ENCODE measurements at places on chromosomes 16 and 17.

DNA sequence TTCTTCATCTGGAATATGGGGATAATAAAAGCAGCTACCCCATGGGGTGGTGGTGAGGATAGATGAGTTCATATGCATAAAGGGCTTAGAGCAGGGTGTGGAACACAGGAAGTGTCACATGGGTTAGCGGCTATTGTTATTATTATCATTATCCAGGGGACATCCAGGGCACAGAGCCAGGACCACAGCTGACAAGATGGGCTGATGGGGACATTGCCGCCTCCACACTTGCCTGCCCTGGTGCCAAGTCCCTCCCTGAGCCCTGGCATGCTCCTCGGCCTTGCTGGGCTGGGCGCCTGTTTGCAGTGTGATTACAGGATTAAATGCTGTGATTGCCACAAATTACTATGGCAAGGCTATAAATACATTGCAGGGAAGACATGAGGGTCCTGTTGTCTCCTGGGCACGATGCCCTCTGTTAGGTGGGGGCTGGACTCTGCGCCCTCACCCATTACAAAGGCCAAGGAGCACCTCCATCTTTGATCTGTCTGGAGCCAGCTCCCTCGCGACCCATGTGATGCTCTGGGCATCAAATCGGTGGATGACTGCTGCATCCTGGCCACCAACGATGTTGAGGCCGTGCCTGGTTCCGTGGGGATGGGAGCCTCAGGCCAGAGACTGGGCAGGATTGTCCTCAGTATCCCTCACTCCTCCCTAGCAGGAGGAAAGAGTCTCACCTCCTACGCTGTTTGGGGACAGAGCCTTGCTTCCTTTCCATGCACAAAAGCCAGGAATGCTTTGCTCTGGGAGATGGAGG is 43.2 kb downstream of the PIMREG start:
- DNase-seq = no peak

DNA sequence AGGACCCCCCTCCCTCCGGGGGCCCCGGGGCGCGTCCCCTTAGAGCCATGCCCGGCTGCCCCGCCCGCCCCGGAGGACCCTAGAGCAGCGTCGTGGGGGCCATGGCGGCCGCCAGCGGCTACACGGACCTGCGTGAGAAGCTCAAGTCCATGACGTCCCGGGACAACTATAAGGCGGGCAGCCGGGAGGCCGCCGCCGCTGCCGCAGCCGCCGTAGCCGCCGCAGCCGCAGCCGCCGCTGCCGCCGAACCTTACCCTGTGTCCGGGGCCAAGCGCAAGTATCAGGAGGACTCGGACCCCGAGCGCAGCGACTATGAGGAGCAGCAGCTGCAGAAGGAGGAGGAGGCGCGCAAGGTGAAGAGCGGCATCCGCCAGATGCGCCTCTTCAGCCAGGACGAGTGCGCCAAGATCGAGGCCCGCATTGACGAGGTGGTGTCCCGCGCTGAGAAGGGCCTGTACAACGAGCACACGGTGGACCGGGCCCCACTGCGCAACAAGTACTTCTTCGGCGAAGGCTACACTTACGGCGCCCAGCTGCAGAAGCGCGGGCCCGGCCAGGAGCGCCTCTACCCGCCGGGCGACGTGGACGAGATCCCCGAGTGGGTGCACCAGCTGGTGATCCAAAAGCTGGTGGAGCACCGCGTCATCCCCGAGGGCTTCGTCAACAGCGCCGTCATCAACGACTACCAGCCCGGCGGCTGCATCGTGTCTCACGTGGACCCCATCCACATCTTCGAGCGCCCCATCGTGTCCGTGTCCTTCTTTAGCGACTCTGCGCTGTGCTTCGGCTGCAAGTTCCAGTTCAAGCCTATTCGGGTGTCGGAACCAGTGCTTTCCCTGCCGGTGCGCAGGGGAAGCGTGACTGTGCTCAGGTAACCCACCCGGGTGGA is 759 bp downstream of the ALKBH5 start:
- DNase-seq = peak; percentile 82

DNA sequence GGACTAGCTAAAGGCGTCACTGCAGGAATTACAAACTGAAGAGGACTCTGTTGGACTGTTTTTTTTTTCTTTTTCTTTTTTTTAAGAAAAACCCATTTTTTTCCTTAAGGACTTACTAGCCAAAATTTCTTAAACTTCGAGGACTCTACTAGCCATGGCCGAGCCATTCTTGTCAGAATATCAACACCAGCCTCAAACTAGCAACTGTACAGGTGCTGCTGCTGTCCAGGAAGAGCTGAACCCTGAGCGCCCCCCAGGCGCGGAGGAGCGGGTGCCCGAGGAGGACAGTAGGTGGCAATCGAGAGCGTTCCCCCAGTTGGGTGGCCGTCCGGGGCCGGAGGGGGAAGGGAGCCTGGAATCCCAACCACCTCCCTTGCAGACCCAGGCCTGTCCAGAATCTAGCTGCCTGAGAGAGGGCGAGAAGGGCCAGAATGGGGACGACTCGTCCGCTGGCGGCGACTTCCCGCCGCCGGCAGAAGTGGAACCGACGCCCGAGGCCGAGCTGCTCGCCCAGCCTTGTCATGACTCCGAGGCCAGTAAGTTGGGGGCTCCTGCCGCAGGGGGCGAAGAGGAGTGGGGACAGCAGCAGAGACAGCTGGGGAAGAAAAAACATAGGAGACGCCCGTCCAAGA is 878 bp downstream of the HEXIM1 start:
- DNase-seq = peak; percentile 69

- DNase-seq = no peak
Observed at GRCh38 chr17:28338056-28338768, 2.7 kb downstream of the TNFAIP1 start.

DNA sequence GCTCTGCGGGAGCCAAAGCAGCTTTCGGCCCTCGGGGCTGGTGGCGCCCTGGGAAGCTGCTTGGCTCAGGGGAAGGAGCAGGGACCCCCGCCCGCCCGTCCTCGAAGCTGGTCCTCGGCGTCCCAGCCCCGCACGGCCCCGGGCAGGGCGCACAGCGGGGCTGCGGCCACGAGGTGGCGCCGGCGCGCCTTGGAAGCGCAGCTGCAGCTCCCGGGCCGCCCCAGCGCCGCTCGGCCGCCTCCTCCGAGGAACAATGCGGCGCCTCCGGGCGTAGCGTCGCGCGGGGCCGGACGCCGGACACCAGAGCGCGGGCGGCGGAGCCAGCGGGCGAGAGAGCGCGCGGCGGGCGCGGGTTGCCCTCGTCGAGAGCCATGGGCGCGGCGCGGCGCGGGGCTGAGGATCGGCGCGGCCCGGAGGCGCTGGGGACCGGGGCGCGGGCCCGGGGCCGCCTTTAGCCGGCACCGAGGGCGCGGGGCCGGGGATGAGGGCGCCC is at the start of gene MGAT5B:
TSS of gene MGAT5B (plus strand) at position 229 of the 493 bp plus-strand sequence. CDS start 626 bp downstream, outside the sequence.
- DNase-seq = peak; percentile 66

DNA sequence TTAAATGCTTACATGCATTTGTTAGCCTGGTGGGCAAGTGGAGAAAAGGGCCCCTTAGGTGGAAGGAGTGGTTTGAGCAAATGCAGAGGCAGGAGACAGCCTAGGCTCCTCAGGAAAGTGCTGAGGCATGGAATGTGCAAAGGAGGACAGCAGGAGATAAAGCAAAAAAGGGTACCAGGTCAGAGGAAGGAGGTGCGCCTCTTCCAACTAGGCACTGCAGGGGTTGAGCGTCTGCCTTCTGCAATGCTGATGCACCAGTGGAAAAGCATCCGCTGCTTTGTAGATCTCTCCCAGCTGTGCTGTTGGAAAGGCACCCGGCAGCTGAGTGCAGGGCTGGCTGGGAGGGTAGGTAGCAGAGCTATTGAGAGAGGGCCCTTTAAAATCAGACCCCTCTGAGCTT is 287.0 kb upstream of the XYLT1 start:
- DNase-seq = no peak

DNA sequence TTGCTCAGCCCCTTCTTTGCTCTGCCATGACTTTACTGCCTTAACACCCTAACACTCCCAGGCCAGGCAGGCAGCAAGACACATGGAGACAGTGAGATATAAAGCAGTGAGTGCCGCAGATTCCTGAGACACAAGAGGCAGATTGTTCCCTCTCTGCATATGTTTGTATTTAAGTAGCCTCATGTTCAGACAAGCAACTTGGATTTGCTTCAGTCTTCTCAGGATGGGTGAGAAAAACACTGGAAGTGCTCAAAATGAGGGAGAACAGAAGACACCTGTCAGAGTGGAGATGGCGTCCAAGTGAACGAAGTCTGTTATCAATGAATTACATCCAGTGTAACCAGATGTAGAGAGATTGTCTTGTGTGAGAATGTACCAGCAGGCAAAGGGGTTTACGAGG is 86.8 kb downstream of the CES1 start:
- DNase-seq = no peak

GRCh38 chr17:15263206-15263579 is 1.9 kb downstream of the PMP22 start:
- DNase-seq = no peak

DNA sequence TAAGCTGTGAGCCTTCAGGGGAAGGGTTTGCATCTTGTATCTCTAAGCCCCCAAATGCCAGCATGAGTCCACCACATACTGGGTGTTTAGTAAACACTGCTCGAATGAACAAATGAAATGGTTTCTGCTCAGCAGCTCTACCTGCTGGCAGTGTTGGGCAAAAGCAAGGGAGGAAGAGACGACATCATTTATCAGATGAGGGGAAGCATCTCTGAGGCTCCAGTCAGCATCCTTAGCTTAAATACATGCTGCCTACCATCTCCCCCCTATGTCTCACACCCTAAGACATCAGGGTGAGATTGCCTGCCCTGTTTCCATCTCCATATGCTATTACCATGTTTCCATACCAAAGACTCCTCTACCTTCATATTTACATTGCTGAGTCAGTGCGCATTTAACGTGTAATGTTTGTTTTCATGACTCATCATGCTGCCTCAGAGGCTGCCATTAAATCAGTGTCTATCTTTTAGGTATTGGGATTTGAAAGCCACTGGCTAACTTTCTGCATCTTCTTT is 379.8 kb downstream of the UTP18 start:
- no peak for DNase-seq

- DNase-seq = no peak
Observed at GRCh38 chr16:77168901-77169300, 22.1 kb upstream of the MON1B start.

- no peak for DNase-seq
Observed at GRCh38 chr17:80636361-80637018, 91.9 kb downstream of the RPTOR start.

DNA sequence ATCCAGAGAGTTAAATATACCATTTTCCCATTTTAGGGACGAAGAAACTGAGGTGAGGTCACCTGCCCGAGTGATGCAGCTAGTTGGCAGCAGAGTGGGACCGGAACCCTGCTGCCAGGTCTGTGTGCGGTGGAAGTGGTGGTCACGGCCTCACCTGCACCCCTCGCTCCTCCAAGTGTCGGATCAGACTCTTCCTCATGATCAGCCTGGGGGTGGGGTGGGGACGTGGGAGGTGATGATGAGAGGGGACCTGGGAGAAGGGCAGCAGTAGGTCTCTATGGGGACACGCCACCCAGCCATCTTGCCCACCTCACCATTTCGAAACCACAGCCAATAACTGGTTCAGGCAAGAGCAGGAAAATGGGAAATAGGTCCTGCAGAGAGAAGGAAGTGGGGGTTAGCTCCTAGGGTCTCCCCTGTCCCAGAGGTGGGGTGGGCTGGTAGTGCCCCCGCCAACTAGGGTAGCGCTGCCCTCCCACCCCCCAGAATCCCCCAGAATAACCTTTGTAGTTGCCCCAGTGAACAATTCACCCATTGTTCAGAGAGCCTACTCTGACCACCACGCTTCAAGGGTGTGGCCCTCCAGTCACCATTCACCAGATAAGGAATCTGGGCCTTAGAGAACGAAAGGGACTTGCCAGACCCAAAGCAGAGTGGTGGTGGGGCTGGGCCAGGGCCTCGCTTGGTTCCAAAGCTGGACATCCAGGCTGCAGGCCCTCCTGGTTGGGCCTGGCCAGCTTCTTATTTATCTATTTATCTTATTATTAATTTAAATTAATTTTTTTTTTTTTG is 5.1 kb downstream of the GDPD3 start:
- no peak for DNase-seq

GRCh38 chr17:18002171-18002570 is 29.5 kb downstream of the DRC3 start:
- no peak for DNase-seq

- no peak for DNase-seq
Observed at GRCh38 chr17:44912763-44913544, 2.3 kb downstream of the GFAP start.

GRCh38 chr16:20942256-20942655 is 41.7 kb downstream of the LYRM1 start:
- no peak for DNase-seq

GRCh38 chr16:18788828-18789514 is 1.2 kb downstream of the RPS15A start:
- no peak for DNase-seq

- no peak for DNase-seq
Observed at GRCh38 chr16:81804134-81804610, 25.1 kb downstream of the PLCG2 start.

DNA sequence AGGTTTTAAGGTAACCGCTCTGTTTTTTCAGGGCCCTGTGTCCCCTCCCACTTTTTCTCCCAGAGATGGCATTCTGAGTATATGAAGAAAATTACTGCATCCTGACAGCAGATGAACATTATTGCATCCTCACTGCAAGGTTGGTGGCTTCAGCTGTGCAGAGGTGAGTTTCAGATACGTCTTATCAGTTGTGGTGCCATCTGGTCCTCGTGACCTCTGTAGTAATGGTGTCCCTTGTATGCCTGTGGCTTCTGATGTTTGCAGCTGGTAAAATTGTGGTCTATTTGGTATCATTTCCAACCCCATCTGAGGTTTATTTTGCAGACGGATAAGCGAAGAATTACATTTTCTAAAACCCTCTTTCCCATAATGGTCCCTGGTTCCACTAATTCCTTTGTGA is 417.0 kb downstream of the HS3ST3B1 start:
- DNase-seq = no peak

DNA sequence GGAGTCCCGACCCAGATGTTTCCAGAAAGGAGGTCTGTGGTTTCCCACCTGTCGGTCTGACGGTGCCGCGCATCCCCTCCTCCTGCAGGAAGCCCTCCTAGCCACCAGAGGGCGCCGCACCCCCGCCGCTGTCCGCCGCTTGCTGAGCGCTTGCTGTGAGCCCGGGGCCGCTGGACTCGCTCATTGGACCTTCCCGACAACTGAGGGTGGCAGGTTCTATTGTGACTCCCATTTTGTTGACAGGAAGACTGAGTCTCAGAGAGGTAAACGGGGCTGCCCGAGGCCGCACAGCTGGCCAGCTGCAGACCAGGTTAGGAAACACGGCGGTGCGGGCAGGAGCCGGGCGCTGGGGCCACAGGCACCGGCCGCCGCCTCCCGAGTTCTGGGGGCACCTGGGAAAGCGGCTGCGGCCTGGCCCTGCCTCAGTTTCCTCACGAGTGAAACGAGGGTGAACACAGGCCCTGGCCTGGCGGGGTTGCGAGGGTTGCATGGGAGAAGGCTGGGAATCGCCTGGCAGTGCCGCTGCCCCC is 191.1 kb upstream of the CIBAR2 start:
- DNase-seq = peak; percentile 60

- no peak for DNase-seq
Observed at GRCh38 chr17:37286430-37286829, 89.4 kb upstream of the C17orf78 start.

DNA sequence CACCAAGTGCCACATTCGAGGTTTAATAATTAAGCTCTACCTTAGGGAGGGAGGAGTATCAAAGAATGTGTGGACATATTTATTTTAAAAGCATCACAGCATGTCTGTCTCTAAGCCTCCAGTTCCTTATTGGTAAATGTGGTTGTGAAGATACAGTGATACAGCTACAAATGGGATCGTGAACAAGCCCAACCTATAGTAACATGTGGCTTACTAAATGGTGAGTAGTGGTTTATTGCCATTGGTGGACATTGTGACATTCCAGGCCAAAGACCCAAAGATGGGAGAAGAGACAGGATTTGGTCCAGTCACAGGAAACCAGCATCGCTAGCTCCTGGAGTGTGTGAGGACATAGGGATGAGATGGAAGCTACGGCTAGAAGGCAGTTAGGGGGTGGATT is 51.2 kb downstream of the IQCK start:
- DNase-seq = no peak
